ENCODE measurements at places on chromosomes 3 and 15.
A peak's percentile ranks its signal among the peaks of the same experiment; 100 is the strongest.

- no peak for DNase-seq
Measured at GRCh38 chr15:69990566-69991421, 106.9 kb downstream of the TLE3 start.

GRCh38 chr3:13195374-13195773 is 122.1 kb upstream of the IQSEC1 start:
- no peak for DNase-seq

- DNase-seq: no peak
Measured at GRCh38 chr15:47035475-47036406, 681.6 kb upstream of the SEMA6D start.

DNA sequence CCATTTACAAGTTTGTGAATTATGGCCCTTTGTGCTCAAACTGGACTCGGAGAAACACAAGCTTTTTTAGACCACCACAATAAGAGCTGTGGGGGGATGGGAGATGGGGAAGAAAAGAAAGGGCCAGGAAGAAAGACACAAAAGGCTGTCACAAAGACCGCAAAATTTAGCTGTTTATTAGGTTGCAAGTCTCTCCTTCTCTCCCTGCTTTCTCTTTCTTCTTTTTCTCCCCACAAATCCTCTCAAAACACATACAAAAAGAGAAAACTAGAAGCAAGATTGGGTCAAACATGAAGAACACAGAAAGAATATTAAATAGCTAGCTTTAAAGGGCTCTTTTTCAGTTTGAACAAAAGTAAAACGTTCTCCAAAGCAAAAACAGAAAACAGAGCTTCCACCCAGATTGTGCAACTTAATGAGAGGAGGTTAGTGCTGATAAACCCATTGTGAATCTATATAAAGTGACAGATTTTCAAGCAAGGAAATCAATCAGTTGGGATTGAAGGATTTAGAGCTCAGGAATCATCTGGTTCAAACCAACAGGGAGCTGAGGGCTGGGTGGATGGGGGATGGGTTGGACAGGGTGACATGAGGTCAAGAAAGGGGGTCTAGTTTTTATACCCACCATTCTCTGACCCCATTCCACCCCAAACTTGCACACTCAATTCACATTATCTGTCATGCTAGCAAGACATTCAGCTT is 87.3 kb downstream of the DHX30 start:
- no peak for DNase-seq

DNA sequence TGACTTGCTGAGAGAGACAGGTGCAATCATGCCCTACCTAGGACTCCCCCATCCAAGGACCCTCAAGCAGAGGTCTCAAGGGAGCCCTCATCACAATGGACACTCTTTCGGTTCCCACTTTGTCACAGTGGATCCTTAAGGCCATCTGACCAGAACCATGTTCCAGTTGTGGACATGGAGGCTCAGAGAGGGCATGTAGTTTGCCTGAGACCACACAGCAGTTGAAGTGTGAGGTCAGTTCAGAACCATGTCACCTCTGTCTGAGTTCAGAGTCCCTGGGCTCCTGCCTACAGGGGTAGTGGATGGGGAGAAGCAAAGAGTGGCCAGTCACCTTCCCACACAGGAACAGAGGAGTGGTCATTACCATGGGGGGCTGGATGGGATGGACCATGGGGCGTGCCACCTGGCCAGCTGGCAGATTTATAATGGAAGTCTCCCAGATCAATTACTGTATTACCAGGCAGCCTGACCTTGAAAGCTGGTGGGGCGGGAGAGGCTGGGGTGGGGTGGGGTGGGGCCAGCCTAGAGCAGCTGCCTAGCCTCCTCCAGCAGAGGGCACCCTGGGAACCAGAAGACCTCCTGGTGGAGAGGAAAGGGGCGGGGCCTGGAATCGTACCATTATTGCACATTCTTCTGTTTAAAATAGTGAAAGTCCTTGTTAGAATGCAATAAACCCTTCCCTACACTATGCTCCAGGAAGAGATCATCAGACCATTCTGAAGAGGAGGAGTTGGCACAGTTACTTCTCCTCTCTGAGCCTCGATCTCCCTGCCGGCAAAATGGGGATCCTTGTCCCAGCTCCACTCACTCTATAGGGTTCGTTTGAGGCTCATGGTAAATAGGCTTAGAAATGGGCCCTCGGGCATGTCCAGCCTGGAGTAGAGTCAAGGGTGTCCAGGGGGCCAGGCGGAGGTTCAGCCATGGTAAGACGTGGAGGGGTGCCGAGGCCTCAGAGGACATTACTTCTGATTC is 26.9 kb upstream of the LINGO1 start:
- DNase-seq: peak; percentile 55

DNA sequence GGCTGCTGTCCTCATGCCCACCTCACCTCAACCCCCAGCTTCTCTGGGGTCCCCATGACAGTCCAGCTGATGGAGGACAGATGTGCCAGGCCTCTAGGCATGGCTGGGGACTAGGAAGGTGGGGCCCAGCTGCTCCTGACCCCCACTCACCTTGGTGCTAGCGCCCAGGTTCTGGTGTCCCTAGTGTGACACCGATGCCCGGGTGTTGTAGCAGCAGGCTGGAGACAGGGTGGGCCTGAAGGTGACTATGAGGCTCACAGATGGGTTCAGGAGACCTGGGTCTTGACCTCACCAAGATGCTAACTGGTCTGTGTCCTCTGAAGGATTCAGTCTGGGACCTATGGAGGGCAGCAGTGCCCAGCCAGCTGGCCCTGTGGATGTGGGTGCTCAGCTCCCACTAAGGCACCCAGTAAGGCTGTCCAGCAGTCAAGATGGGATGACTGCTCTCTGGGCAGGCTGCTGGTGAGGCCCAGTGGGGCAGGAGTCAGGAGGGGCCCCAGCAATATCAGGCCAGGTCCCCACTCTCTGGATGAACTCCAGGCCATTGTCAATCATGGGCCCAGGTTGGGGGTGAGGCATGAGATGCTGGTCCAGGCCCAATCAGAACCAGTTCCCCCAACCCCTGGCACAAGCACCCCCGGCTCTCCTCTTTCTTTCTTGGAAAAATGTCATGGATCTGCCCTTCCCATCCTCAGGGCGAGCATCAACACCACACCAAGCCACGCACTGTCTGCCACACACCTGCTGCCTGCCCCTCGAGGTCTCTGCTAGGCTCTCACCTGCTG is 33.0 kb downstream of the ALDH1L1 start:
- DNase-seq: no peak

- DNase-seq: no peak
Measured at GRCh38 chr15:90097475-90097874, 4.8 kb downstream of the IDH2 start.

DNA sequence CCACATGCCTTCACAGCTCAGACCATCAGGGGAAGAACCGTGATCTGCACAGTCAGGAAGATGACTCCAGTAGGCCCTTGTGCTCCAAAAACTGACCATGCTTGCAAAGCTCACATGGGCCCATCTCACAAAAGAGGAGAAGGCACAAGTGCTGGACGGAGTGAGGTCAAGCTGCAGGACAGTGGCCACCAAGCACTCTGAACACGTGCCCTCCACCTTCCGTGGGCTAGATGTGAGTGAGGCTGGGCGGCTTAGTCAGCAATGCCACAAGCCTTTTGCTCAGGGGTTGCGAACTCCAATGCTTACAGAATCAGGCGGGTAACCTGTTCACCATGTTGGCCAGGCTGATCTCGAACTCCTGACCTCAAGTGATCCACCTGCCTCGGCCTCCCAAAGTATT is 70.9 kb downstream of the SCN5A start:
- DNase-seq: no peak

DNA sequence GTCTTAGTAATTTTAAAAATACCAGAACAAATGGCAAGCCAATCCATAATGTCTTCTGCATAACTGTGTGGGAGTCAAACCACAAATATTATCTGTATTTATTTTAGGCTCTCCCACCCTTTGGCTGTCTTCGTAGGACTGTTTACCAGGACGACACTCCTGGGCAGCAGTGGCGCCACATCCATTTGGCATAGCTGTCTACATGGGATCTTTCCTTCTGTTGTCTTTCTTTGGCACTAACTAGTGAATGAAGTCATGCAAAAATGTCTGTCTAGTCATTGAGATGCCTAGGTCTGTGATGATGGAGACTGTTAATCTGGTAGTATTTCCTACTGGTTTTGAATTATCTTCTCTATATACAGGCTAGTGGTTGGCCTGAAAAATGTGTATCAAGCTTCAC is 54.0 kb upstream of the CHMP2B start:
- no peak for DNase-seq

GRCh38 chr3:194767446-194768207 is 81.9 kb downstream of the FAM43A start:
- DNase-seq: no peak

DNA sequence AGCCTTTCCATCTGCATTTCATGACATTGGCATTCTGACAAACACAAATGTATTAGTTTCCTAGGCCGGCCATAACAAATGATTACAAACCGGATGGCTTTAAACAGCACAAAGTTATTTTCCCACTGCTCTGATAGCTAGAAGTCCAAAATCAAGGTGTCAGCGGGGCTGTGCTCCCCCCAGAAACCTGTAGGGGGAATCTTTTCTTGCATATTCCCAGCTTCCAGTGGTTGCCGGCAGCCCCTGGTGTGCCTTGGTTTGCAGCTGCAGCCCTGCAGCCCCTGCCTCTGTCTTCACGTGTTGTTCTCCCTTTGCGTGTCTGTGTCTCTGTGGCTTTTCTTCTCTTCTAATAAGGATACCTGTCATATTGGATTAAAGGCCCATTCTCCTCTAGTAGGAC is 79.0 kb upstream of the CDV3 start:
- DNase-seq: peak; percentile 23

DNA sequence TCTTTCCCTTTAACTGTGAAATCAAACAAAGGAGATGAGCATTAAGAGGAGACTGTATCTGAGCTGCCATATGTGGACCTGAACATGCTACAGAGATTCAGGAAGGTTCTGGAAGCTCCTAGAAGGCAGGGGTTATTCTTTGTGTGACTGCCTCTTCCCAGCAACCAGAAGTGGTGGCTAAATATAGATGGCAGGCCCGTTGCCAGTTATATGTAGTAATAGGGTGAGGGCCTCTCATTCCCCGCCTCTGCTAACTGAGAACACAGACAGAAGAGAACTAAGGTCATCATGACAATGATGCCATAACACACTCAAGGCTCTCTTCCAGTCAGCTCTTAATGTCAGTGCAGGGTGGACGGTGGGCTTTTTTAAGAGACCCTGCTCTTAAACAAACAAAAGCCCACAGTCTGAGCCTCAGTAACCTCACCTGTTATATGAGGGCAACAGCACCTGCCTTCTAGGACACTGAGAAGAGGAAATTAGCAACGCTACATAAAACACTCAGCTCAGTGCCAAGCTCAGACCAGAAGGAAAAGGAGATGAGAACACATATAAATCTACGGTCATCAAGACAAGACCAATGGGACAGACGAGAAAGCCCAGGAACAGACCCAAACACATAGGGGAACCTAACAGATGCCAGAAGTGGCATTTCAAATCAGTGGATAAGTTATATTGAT is 22.3 kb downstream of the CFAP92 start:
- DNase-seq: peak; percentile 50

- no peak for DNase-seq
Measured at GRCh38 chr15:40241269-40242212, 2.7 kb downstream of the PAK6 start.

GRCh38 chr3:12501360-12502020 is 17.2 kb downstream of the TSEN2 start:
- peak; percentile 92 for DNase-seq

- peak; percentile 35 for DNase-seq
Measured at GRCh38 chr3:23663661-23664186, 142.0 kb upstream of the UBE2E1 start.

GRCh38 chr15:94186770-94187331 is 44.5 kb upstream of the MCTP2 start:
- DNase-seq: no peak

DNA sequence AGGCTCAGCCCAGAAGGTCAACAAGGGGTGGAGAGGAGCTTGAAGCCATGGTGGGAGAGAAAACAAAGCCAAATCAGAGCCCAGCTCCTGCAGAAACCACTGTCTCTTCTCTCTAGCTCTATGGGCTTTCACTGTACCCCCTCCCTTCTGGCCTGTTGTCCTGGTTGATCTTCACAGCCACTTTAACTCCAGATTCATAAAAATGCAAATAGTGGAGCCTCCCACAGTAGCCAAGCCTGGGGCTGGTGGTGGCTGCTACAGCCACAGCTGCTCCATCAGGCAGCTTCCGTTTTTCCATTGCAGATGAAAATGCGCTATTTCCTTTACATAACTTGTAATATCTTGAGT is 20.7 kb upstream of the CAV3 start:
- no peak for DNase-seq

- peak; percentile 42 for DNase-seq
Measured at GRCh38 chr3:196793246-196793645, 53.6 kb downstream of the PAK2 start.

GRCh38 chr3:101340591-101340990 is 20.2 kb upstream of the IMPG2 start:
- DNase-seq: peak; percentile 27

DNA sequence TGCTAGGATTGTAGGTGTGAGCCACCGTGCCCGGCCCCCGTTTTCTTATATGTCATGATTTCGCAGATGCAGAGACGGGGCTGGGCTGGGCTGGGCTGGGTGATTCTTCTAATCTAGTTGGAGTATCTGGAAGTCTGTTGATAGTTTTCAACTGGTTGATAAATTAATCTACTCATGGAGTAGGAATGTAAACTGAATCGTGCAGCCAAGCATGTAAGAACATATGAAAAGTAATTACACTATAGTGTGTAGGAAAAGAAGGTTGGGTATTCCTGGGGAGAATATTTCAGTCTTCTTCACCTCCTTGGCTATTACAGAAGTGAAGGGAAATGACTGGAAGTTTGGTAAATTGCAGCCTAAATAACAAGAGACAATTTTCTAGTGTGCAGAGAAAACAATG is 82.6 kb upstream of the MAGI1 start:
- peak; percentile 48 for DNase-seq

- DNase-seq: no peak
Measured at GRCh38 chr3:51828297-51828696, 33.1 kb upstream of the IQCF2 start.
